ENCODE measurements at places on chromosomes 6 and 20.

DNA sequence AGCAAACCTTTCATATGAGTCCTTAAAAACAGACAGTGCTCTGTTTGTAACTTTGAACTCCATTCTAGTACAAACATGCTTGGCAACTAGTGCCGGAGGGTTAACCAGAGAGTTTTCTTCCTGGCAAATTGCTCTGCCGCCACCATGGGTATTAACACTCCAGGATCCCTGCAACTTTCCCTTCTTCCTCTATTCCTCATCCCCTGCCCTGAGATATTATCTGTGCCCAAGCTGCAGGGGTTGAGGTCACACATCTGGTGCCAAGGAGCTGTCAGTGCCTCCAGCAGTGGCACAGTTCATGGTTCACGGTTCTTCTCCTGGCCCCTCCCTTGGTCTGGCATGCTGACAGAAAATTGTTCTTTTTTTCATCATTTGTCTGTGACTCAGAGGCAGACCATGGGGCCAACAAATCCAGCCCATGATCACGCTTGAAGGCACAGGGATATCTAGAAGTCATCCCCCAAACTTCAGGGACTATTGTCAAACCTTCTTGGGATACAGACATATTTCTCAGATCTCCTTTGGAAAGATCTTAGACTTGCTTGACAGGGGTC is 77.5 kb downstream of the ATXN1 start:
- DNase-seq = no peak

DNA sequence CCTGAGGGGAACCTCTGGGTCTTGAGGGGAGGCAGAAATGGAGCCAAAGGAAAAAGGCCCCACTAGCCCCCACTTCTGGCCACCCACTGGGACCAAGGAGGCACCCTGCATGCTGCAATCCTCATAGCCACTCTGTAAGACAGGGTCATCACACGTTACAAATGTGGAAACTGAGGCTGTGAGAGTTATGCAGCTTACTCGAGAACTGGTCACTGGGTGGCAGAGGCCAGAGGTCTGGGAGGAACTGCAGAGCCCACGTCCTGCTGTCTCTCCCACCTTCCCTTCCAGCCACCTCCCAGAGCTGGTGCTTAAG is 18.1 kb downstream of the LEMD2 start:
- DNase-seq = no peak

GRCh38 chr6:6492675-6493074 is 95.8 kb upstream of the LY86 start:
- DNase-seq = no peak

- DNase-seq = no peak
Observed at GRCh38 chr20:61037498-61037897, 214.6 kb upstream of the CDH4 start.

DNA sequence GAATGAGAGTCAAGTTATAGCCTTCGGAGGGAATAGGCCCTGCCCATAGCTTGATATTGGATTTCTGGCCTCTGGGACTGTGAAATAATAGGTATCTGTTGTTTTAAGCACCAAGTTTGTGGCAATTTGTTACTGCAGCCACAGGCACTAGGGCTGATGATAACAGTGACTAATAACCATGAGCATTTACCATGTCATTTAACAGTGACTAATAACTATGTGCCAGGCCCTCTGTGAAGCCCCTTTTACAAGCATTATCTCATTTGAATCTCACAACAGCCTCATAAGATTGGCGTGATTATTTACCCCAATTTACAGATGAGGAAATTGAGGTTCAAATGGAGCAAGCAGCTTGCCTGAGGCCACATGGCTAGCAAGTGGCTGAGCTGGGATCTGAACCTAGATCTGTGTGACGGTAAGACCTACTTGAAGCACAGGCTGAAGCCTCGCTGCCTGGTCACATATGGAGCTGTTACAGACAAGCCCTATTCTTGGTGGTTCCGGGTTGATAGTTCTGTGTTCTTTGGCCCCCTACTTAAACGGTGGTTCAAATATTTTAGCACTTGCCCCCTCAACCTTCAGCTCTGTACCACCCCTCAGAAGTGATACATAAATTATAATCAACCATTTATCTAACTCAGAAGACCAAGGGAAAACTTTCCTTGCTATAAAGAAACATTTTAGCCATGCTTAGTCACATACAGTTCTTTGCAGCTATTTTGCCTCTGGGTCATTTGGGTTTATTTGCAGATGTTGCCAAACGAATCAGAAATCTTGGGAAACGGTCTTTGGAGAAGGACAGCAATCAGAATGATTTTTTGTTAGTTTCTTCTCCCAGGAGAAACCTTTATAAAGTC is 98.3 kb downstream of the ELOVL5 start:
- no peak for DNase-seq

DNA sequence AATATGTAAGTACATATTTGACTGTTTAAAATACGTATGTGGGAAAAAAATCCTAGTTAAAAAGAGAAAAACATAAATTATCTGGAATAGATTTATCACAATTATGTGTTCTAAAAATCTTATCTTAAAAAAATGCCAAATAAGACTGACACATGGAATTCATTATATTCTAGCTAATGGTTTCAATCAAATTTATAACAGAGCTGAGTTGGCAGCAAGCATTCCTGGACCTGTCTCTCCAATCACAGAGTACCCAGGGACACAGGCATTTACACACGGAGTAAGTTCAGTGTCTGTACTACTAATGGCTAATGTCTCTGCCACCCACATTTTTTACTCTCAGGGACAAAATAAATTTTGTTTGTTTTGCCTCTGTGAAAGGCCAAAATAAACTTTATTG is 122.3 kb downstream of the RPS12 start:
- no peak for DNase-seq

DNA sequence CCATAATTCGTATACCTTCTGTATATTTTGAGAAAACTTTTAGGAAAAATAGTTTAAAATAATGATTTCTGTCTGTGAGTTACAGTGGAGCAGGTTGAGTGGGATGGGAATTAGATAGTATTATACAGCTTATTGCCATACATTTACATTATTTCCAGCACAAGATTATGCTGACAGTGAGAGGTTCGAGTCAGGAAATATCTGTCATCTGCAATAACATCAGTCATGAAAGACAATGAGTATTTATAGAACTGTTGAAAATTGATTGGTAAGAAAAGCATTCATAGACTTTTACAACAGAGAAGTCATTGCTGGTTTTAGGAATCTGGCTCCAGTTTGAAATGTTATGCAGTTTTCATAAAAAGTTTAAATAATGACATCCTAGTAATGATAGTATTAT is 45.9 kb downstream of the FAM135A start:
- DNase-seq = no peak

- no peak for DNase-seq
Observed at GRCh38 chr6:127118298-127119101, at the start of gene RSPO3. RSPO3 (plus strand) TSS chr6:127118671; CDS start chr6:127119193, 522 bp downstream.

DNA sequence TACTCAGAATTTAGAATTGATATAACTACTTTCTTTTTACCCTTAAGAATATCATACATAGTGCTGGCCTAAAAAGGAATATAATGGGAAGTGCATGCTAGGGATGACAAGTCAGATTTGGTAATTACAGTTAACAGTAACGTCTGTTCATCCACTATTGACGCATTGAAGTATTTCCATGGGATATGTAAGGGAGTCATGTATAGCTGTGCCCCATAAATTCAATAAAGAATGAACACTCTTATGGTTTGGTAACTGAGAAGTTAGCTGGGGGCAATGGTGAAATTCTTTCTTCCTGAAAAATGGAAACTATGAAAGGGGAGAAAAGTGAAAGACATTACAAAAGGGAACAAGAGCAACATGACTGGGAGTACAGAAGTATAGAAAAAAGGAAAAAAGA is 2.6 kb upstream of the COL19A1 start:
- no peak for DNase-seq

DNA sequence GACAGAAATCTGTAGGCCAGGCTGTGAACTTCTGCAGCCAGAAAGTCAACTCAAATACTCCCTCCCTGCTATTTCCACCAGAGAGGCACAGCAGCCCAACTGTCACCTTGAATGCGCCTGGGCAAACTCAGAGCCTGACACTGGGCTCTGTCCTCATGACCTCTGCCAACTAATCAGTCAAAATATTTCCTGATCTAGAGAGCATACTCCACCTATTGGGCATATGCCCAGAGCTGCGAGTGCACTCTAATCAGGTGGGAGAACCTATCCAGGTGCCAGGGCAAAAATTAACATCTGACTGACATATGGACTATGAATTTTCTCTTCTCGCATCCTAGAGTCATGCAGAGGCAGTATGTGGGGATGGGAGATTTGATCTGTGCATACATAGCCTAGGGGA is 406.3 kb upstream of the RUNX2 start:
- no peak for DNase-seq

DNA sequence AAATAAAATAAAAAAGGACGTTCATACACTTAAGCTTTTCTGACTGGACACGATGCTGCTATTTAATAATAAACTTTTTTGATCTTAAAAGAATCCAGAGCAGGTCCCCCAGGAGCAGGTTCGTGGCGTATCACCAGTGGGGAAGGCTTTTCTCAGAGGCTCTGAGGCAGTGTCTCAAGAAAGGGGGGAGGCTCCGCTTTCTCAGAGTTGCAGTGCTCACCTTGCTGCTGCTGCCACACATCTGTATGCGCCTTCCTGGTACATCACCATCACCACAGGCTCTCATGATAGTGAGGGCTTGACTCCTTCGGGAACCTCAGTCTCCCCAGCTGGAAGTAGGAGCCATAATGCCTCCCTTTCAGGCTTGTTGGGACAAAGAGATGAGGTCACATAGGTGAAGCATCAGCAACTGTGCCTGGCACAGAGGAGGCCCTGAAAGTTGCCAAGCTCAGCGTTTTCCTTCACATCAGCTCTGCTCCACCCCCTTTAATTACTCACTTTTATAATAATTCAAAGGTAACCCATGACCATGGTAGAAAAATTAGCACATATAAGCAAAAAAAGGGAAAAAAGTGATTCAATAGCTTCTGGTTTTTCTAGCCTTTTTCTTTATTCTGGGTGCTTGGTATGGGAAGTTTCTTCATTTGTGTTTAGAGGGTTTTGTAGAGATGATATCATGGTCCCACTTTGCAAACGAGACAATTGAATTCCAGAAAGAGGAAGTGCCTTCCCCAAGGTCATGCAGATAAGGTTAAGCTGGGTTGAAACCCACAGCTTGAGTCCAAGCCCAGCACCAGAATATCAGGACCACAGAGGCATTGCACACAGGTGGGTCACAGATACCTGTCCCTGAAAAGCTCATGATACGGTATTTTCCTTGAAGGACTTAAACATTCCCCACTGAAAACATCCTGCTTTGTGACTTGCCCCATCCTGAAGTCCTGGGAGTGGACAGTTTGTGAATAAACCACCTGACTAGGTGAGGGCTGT is 24.5 kb downstream of the SRSF3 start:
- no peak for DNase-seq

- no peak for DNase-seq
Observed at GRCh38 chr20:58616411-58616810, 34.7 kb upstream of the STX16 start.

DNA sequence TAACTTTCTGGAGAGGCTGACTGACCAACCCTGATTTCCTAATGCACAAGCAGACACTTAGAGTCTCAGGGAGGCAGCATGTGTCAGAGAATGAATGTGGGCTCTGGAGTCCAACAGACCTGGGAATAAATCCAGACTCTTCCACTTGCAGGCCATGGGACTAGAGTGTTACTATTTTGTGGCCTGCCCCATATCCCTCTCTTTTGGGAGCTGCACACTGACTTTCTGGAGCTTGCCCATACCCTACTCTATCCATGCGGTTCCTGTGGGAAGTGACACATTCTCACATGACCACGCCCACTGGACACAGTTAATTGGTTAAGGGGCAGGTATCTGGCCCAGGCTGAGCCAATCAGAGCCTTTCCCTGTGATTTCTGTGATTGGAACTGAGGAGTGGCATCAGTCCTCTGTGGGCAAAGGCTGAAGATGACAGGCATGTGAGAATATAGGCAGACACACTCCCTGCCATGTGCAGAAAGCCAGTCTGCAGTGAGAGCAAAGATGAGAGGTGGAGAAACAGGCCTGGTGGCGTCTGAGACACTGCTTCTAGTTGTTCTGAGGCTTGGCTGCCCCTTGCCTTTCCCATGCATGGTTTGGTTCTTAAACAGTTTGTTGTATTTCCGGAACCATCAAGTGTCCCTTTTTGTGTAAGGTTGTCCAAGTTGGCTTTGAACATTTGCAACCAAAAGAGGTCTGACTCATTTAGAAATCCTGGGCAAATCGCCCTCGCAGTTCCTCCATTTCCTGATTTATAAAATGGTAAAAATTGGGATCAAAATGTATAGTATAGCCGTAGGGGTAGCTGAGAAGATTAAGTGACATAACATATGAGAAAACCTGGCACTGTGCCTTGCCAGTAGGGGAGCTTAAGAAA is 125.6 kb downstream of the CDC5L start:
- DNase-seq = no peak

- no peak for DNase-seq
Observed at GRCh38 chr20:62782893-62783278, 13.4 kb upstream of the MRGBP start.

DNA sequence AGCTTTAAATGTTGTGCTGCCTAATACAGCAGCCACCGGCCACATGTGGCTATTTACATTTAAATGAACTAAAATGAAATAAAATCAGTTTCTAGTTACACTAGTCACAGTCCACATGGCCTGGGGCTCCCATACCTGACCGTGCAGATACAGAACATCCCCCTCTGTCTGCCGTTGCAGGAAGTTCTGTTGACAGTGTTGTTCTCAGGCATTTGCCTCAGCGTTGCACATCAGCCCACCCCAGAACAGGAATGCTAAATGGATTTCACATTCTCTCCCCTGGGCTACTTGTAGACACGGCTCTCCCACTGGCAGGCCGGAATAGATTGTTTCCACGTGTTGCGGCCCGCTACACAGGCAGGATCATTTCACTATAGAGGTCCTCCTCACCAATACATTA is 26.3 kb downstream of the JAG1 start:
- no peak for DNase-seq

DNA sequence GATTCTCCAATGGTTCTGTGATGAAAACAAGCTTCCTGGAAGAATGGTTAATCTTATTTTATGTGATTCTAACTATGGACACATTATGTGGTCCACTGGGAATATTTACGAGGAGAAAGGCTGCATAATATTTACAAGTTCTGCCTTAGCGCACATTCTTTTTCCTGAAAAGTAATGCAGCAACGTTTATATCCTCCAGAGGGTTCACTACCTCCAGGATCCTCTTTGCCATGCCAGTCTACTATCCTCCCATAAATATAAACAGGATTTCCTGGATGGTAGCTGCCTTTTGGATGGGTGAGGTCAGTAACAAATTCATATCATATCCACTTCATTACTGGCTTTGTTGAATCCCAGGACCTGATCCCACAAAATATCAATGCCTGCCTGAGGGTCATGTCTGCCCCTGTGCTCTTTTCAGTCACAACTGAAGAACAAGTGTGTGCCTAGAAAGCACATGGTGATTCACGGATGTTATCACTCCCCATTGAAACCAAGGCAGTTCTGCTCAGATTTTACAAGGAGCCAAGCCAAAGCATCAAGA is 30.4 kb downstream of the ADGRF5 start:
- no peak for DNase-seq

- DNase-seq = no peak
Observed at GRCh38 chr6:36386495-36387439, 702 bp downstream of the ETV7 start.

GRCh38 chr6:71510057-71510713 is 221.6 kb downstream of the OGFRL1 start:
- no peak for DNase-seq

GRCh38 chr6:29723262-29723665 is at the start of gene HLA-F:
HLA-F (plus strand) TSS chr6:29723434; CDS start chr6:29723464, 30 bp downstream.
- DNase-seq = no peak

GRCh38 chr20:45538209-45538799 is 978 bp downstream of the WFDC6 start:
- DNase-seq = no peak
